Inflammatory macrophage treated with lipopolysaccharide for 1 hour (primary cell): ENCODE measurements at places on chromosomes 1 and 21.

DNA sequence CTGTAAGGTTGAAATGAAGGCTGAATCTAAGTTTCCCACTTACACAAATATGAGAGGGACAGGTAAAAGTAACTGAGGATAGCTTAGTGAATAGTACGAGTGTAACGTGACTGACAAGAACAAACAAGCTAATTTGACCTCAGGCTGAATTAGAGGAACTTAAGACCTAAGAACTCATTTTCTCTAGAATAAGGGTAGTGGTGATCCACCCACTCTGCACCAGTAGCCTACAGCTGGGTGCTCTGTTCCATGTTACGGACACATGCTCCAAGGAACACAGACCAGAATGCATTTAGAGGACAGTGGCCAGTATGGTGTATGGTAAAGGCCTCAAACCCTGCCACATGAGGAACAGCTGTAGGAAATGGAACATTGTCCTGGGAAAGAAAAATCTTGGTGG lies 14.9 kb upstream of the TMEM9 start:
- DNase-seq = no peak

DNA sequence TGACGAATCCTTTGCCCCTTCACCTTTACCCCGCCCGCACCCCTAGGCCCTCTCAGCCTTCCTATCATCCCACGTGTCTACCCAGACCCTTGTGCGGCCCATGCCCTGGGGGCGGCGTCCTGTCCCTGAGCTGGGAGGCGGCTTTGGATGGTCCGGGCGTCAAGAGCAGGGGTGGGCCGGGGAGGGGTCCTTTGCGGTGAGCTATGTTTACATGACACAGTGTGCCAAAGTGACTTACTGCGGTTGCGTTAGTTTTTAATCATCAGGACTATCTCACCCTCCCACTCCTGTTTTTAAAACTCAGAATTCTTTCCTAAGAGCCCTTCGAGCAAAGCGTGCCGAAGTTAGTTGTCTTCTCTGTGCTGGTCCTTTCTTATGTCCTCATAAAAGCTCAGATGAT lies 144.6 kb downstream of the PGBD5 start:
- no peak for DNase-seq

DNA sequence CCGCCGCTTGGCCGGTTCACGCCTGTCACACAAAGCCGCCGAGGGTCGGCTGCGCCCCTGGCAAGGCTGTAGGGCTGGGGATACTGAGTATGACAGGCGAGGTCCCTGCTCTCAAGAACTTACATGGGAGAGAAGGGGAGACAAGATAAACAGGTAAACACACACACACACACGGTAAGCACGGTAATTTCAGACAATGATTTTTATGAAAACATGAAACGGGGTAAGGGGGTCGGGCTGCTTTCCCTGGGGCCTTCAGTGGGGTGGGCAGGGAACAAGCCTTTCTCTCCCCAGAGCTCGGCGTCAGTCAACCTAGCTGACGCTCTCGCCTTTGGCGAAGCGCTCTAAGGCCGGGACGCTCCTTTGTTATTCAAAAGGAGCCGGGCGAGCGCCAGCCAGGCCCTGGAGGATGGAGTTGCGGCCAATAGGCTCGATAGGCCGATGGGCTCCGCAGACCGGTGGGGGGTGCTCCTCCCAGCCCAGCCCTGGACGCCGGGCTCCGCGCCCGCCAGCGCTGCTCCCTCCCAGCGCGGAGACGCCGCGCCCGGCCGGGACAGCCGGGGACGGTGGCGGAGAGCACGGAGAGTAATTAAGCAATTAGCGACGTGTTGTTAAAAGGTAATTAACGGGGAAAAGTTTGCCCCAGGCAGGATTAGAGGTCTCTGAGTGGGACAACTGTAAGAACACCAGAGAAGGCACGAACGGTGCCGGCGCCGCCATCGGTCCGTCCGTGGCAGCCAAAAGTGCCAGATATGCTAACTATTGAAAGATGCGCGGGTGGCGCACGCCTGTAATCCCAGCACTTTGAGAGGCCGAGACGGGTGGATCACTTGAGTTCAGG lies 950 bp upstream of the INKA2 start:
- DNase-seq = no peak

- DNase-seq = peak; percentile 61
Observed at GRCh38 chr21:44919111-44919912, 1.4 kb downstream of the ITGB2 start.

DNA sequence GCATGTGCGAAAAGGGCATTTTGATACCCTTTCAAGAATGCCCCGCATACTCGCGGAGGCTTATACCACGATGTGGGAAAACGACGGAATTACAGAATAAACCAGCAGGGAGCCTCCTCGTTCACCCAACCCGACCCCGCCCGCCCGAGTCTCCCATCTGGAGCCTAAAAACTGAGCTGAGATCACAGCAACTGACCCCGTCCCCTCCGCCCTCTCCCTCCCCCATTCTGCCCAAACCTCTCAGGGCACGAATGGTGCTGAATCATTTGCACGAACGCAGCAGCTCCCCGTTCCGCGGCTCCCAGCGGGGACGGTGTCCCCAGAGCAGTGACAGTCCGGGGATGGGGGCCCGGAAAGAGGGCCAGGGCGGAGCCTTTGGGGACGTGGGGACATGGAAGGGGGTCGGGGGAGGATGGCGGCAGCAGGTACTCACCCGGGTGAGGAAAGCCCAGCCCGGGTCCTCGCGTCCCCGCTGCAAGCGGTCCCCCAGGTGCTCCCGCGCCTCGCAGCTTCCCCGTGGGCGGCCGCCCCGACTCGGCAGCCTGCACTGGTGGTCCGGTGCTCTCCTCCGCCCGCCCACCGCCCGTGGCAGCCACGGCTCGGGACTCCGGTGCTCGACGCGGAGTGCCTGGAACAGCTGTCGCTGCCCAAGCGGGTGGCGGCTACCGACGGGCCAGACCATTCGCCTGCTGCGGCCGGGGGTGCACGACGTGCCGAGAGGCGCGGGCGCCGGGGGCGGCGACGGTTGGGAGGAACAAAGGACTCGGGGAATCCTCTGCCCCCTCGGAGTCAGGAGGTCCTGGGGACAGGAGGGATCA lies at the start of gene TTLL7:
Gene TTLL7 (minus strand): TSS at position 635 of the 818 bp plus-strand sequence. CDS start 46,921 bp downstream, outside the sequence.
- DNase-seq = peak; percentile 38

DNA sequence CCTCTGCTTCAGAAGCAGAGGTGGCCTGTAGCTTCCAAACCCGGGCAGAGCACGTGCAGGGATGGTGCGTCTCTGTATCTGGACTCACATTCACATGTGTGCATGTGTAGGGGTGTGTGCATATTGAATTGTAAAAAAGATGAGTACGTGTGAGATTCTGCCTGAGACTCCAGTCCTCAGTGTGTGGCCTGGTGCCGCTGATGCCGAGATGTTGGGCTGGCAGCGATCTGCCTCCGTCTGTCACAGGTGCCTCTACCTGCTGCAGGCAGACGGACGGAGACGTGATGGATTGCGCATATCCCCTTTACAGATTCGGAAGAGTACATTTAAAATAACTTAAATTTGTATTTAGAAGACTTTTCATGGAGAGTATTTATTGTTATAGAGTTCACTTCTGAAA lies 53.6 kb downstream of the ADARB1 start:
- no peak for DNase-seq

DNA sequence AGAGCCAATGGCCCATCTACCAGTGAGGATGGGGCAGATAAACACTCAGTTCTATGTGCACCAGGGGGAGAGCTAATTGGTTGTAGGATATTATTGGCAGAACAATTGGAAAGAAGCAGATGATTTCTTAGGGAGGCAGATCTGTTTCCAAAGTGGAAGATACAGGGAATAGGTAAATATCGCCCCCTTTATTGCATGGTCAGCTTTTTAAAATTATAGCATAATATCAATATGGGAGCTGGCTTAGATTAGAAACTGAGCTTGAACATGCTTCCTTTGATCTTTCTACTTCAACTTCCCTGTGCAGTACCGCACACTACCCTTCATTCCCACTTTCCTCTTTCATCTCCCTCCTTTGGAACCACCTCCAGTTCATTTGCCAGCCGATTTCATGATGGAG lies 64.0 kb upstream of the PLXNA2 start:
- no peak for DNase-seq

- no peak for DNase-seq
Observed at GRCh38 chr21:45828580-45829570, 152.7 kb upstream of the COL6A1 start.

DNA sequence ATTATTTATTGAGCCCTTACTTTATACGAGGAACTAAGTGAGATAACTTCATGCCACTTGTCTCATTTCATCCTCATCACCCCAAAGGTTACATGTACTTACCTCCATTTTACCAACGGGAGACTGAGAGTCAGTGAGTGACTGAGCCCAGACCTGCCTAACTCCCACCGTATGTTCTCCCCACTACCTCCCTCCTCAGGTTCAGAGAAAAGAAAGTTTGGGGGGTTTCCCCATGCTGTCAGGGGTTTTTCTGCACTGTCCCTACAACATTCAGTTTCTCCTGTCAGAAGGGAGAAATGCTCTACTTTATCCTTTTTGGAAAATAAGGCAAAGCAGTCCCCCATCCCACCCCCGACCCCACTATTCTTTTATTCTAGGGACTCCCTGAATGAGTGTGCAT lies 32.9 kb downstream of the FAM78B start:
- DNase-seq = no peak

GRCh38 chr1:246608616-246609376 lies 42.5 kb downstream of the CNST start:
- DNase-seq = peak; percentile 86

DNA sequence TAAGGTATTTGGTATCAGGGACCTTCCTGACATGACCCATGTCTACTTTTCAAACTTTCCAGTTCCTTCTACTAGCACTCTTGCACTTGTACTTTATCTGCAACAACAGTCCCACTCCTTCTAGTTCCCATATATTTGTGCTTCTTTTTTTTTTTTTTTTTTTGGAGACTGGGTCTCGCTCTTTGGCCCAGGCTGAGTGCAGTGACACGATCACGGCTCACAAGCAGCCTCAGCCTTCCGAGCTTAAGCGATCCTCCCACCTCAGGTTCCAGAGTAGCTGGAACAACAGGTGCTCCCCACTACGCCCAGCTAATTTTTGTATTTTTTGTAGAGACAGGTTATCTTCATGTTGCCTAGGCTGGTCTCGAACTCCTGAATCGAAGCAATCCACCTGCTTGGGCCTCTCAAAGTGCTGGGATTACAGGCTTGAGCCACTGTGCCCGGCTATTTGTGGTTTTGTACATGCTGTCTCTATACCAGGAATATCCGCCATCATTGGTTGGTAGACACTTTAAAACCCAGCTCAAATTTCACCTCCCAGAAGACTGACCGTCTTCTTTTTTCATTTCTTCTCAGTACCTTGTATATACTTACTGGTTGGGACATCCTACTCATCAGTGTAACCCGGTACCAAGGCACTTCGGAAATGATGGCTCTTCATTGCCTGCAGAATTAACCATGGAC lies 1.1 kb downstream of the ZMYM1 start:
- peak; percentile 6 for DNase-seq

GRCh38 chr1:66271904-66272254 lies 262.1 kb upstream of the SGIP1 start:
- no peak for DNase-seq

GRCh38 chr1:153608742-153609584 lies 4.0 kb downstream of the S100A16 start:
- peak; percentile 80 for DNase-seq

DNA sequence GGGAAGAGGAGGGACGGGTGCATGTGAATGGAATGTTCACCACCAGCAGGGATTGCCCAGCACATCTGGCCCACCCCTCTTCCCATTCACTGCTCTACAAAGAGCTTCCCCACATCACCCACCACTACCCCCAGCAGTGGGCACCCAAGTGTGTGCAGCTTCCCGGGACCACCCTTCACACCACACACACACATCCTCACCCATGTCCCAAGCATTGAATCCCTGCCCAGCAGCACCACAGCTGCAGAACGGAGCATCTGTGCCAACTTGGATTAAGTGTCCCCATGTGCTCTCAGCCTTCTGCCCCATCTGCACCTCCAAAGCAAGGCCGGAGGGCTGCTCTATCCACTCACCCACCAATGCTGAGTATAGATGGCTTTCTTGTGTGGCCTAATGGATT lies 141.4 kb downstream of the PSMG1 start:
- DNase-seq = no peak

DNA sequence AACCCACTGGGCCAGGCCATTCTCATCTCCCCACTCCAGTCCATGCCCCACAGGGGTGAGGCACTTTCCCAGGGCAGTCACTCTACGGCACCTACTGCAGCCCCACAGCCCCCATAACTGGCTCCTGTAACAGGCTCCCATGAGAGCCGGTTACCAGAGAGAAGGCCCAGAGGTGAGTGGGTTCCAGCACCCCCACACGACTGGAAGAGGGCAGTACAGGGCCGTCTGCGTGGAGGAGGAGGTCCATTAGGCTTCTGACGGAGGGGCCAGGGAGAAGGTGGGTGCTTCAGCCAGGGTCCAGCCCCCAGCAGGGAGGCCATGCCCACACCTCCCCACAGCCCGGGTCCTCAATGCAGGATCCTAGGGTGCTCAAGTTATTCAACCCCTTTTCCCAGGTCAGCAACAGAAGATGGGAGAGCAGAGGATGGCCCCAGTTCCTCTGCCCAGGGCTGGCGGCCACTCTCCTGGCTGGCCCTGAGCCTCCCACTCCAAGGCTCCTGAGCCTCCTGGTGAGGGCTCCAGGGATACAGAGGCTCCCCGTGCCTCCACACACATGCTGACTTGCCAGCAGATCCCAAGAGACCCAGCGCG lies 1.6 kb downstream of the ACAP3 start:
- DNase-seq = no peak

DNA sequence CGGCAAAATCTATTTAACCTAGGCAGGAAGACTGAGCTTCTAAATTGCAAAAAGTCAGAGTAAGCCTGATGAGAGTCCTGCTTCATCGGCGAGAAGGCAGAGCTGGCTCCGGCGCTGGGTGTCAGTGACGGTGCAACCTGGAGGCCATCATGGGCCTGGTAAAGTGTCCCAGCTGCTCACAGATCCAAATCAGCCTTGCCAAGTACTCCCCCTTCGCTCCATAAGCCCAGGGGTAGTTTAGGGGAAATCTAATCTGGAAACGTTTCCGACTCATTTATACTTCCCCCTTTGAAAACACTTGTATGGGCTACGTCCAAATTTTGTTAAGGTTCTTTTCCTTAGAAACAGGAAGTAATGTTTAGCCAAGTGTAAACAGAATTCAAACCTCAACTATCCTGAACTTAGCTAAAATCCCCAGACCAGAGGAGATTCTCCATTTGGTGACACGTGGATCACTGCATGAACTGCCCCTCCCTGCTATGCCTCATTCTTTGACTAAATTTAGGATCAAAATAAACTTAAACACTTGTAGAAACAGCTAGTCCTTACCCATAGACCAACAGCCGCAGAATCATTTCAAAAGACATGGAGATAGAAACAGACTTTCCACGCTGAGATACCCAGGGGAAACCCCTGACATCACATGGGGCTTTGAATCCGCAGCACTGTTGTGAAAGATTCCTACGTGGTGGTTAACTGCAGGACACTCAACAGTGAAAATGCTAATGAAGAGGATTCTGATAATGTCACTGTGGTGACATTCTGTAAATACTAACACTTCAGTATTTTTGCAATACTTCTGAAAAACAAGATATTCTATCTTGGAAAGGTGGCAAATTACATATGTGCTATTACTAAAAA lies 172.7 kb downstream of the TGFBR3 start:
- DNase-seq = peak; percentile 88
